ENCODE measurements at places on chromosomes 11 and 22.

DNA sequence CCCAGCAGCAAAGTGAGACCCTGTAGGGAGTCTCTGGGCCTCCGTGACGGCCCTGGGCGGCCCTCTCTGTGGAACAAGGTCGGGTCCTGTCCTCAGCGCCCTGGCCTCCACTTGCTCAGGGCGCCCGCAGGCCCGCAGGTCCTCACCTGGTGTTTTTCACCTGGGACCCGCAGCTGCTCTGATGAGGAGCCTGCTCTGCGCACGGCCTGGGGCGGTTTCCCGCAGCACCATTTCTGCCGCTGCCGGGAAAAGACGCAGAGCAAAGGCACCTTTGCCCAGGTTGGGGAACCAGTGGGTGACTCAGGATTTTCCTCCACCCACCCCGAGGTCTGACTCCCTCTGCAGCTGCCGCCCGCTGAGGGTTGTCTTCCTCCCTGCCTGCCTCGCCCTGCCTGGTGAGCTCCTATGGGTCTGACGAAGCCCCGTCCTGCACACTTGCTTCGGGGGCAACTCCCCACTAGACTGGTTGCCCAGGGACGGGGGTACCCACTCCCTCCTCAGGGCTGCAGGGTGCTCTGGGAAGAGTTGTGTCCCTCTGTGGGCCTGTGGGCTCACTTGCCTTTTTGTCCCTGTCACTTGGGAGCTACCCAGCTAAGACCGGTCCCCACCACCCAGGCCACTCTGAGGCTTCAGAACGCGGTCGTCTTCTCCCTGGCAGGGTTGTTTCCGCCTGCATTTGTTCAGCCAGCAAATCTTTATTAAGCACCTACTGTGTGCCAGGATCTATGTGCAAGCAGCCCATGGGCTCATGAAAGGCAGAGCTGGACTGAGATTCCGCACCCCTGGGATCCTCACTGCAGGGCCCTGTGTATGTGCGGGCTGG, 89.5 kb downstream of the KCNQ1 start:
- no peak for DNase-seq

DNA sequence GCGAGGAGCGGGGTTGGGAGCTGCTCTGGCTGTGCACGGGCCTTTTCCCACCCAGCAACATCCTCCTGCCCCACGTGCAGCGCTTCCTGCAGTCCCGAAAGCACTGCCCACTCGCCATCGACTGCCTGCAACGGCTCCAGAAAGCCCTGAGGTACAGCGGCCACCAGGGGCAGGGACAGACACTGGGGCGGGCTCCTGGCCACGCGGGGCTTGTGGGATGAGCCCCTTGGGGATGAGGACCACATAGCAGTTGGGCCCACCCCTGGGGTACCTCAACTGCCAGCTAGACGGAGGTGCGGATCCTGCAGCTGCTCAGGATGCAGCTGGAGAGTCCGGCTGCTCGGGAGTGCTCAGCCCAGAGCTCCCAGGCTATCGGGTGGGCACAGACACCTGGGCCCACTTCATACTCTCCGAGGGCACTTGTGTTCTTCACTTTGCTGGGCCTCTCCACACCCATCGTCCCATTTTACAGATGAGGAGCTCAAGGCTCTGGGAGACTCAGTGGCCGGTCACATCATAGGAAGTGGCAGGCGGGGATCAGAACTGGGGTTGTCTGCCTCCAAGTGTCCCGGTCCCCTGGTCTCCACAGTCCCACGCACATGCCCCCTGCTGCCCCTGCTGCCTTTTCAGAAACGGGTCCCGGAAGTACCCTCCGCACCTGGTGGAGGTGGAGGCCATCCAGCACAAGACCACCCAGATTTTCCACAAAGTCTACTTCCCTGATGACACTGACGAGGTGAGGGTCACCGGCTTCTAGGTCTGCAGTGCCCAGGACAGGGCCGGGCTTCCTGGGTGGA, 77.6 kb downstream of the MYO7A start:
- DNase-seq: no peak

DNA sequence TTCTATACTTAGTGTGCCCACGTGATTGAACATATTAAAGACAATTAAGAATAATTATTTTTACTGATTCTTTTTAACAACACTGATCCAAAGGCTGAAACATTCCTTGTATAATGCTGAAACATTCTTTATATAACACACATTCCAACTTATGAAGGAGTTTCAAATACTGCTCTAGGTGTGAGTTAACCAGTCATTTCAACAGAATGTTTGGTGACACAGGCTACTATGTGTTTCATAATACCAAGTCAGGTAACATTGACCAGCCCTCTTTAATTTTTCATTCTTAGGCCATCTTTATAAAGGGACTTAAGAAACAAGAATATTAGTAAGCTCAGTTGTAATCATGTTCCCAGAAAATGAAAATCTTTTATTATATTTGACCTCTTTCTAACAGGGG, 136.6 kb downstream of the ELP4 start:
- DNase-seq: no peak

- DNase-seq: peak; percentile 75
Observed at GRCh38 chr22:41302021-41302767, 869 bp downstream of the ZC3H7B start.

DNA sequence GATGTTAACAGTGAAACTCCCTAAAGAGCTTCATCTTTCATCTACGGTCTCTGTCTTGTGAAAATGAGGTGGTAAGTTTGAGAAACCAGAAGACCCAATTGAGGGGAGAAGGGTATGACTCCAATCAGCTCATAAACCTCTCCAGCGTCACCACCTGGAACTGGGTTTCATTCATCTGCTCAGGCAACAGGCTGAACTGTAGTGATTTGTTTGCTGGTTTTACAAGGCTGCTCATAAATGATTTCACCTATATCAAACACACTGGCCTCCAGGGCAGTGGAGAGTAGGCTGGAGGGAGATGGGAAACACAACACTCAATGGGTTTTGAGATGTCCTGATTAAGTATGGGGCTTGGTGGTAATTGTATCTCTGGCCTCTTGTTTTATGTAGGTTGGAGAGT, 79.0 kb downstream of the EFCAB6 start:
- no peak for DNase-seq

DNA sequence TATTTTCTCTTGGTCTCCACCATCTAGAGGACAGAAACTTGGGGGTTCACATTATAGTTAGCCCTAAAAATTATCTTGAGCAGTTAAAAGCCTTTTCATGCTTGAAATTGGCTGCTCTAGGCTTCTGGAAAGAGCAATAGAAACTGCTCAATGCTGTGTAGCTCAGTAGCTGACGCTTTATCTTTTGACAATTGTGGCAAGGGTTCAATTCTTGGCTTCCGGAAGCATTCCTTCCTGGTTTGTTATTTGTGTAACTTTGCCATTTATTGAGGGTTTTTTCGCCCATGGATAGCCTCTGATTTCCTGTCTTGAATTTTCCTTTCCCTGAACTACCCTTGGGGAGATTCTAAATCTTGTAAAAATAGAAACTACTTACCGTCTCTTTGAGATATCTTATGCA, 10.3 kb upstream of the OR56A1 start:
- no peak for DNase-seq

GRCh38 chr11:102302241-102302640, 15.0 kb upstream of the BIRC3 start:
- no peak for DNase-seq

DNA sequence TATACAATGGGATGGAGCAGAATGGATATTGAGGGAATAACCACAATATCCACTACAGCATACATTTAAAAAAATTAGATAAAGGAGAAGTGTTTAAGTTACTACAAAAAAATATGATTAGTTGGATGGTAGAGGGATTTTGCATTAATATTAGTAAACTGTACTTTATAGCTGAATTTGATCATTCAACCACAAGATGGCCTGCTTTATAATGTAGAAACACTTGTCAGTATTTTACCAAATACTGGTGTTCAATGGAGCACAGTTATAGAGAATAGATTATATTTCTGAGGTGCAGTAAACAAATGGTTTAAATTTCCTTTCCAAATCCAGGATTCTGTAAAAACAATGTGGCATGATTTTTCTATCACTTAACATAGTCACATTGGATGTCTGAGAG, 818.8 kb upstream of the CHORDC1 start:
- no peak for DNase-seq

GRCh38 chr11:90246468-90246867, 23.6 kb upstream of the CHORDC1 start:
- no peak for DNase-seq

GRCh38 chr22:25760848-25761595, 19.0 kb downstream of the MYO18B start:
- no peak for DNase-seq

GRCh38 chr11:26753723-26754504, 32.1 kb upstream of the SLC5A12 start:
- DNase-seq: peak; percentile 36

DNA sequence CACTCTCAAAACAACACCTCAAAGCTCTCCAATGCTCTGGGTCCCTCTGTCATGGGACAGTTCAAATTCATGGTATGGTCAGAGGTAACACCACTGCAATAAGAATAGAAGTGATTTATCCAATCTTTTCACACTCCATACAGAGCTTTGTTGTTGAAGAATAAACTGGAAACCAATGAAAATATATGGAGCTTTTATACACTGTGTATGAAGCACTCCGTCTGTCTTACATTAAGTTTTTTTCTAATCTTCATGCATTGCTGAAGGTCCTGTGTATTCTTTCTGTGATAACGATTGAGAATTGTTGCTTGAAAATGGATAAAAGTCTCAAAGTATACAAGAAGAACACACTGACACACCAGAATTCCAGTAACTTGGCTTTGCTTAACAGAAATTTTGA, 603.7 kb upstream of the LUZP2 start:
- no peak for DNase-seq

DNA sequence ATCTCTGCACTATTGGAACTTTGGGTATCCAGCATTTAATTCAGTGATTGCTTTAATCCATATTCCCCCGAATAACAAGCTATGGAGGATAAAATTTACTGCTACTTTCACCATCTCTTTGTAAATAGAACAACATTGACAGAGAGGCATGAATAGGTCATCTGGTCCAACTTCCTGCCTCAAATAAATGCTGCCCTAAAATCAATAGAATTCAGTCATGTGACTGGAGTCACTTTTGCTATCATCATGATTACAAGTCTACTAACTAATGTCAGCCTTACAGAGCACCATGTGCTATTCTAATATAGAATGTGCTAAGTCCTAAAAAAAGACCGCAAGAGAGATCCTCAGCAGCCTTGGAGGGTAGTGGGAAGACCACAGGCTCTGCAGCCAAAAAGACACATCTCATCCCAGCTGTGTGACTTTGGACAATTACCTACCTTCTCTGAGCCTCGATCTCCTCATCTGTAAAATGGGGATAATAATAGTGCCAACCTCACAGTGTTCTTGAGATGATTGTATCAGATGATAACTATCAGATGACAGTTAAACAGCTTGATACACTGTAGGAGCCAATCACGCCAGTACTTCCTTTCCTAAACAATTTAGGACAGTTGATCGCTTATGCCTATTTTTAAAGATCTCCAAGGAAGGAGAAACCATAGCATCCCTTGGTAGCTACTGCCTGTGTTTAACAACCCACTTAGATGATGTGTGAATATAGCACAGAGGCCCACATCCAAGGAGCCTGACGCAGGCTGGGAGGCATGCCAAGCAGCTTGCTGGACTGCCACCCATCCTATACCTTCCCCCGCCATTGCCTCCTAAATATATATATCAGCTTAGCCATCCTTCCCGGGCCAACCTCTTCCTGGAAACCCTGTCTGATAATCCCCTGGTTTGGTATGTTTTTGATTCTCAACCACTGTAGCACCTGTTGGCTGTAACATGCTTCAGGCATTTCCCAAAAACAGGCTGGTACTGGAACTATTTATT, 77.3 kb upstream of the PHF21A start:
- no peak for DNase-seq

All from nephron progenitor cell (in vitro differentiated cells).